Astrocyte of the cerebellum (primary cell): ENCODE measurements at places on chromosomes 2 and 18.

- DNase-seq: peak; percentile 66
Observed at GRCh38 chr18:62281684-62282083, 43.4 kb upstream of the TNFRSF11A start.

- DNase-seq: no peak
Observed at GRCh38 chr2:240423788-240424191, 11.7 kb upstream of the GPC1 start.

GRCh38 chr2:207164006-207164831 is 1.5 kb downstream of the KLF7 start:
- no peak for DNase-seq

GRCh38 chr2:18934886-18935285 is 345.5 kb upstream of the NT5C1B start:
- no peak for DNase-seq

- no peak for DNase-seq
Observed at GRCh38 chr2:37367984-37368383, 23.6 kb downstream of the QPCT start.

DNA sequence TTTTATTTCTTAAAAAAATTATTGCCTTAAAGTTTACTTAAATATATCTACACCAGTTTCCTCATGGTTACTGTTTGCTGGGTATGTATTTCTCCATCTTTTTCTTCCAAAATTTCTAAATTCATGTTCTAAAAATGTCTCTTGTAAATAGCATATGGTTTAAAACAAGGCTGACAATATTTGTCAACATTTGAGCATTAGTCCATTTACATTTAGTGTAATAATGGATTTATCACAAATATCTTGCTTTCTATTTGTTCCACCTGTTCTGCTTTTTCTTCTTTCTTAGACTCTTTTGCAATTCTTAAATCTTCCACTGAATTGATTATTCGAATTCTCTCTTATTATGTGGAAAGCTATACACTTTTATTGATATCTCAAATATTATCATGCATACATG is 87.7 kb upstream of the SMAD7 start:
- DNase-seq: no peak

- peak; percentile 22 for DNase-seq
Observed at GRCh38 chr2:228657807-228658402, 476.4 kb upstream of the SPHKAP start.

GRCh38 chr18:48555465-48555995 is 16.7 kb downstream of the CTIF start:
- no peak for DNase-seq

- DNase-seq: no peak
Observed at GRCh38 chr2:233706720-233707119, 6.0 kb upstream of the UGT1A5 start.

- no peak for DNase-seq
Observed at GRCh38 chr2:178924817-178925216, 117.6 kb upstream of the TTN start.

GRCh38 chr2:54773838-54774237 is 50.4 kb downstream of the EML6 start:
- no peak for DNase-seq

- no peak for DNase-seq
Observed at GRCh38 chr18:7034924-7035323, 82.7 kb downstream of the LAMA1 start.

GRCh38 chr2:29064346-29064715 is 10.0 kb downstream of the PCARE start:
- DNase-seq: no peak

- DNase-seq: no peak
Observed at GRCh38 chr18:11905613-11906012, 2.5 kb downstream of the MPPE1 start.

DNA sequence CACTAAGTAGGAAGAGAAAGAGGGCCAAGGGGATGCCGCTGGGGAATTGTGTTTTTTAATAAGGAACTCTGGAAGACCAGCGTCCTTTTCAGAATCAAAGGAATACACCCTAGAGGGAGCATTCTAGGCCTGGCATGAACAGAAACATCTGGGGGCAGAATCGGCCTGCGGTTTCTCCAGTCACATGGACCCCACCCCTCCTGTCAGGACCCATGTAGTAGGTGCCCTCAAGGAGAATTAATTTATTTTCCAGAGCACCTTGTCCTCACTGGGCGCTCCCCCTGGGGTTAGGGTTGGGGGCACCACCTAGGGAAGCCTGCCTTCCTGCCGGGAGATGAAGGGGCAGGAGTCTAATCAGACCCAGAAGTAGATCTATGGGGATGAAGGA is 44.2 kb downstream of the TMEM37 start:
- no peak for DNase-seq

- no peak for DNase-seq
Observed at GRCh38 chr2:202290970-202291369, 25.4 kb downstream of the NOP58 start.

- no peak for DNase-seq
Observed at GRCh38 chr18:26207937-26208336, 18.3 kb upstream of the TAF4B start.

GRCh38 chr18:63158012-63158631 is 161.4 kb downstream of the BCL2 start:
- no peak for DNase-seq

GRCh38 chr18:52334896-52335295 is 5.1 kb upstream of the DCC start:
- peak; percentile 46 for DNase-seq

DNA sequence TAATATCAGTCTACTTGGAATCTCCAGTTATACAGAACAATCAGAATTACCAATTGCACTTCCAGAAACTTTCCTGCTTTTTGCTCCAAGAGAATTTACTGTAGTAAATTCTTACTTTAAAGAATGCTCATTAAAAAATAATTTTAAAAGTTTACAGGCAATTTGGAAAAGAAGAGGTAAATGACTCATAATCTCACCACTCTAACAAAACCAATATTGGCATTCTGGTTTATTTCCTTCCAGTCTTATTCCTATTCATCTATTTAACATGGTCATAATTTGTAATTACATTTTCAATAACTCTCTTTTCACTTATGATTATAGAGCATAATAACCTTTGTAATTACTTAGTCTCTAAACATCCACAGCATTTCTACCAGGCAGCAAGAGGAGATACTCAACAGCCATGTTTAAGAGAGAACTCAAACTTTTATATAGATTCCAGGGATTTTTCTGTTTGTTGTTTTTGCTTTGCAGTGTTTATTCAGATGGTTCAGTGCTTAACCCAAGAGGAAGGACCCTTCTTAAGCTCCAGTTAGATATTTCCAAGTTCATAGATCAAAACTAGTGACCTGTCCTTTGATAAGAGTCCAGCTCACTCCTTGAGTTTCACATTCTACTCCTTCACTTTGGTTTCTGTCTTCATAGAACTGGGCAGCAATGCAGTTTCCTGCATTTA is 464.7 kb downstream of the TXNL1 start:
- DNase-seq: no peak

- DNase-seq: no peak
Observed at GRCh38 chr2:174608866-174609214, 11.2 kb upstream of the WIPF1 start.

- DNase-seq: peak; percentile 63
Observed at GRCh38 chr2:128178650-128179460, 87.9 kb downstream of the UGGT1 start.

GRCh38 chr2:26616706-26617587 is 24.2 kb downstream of the CIB4 start:
- DNase-seq: no peak

DNA sequence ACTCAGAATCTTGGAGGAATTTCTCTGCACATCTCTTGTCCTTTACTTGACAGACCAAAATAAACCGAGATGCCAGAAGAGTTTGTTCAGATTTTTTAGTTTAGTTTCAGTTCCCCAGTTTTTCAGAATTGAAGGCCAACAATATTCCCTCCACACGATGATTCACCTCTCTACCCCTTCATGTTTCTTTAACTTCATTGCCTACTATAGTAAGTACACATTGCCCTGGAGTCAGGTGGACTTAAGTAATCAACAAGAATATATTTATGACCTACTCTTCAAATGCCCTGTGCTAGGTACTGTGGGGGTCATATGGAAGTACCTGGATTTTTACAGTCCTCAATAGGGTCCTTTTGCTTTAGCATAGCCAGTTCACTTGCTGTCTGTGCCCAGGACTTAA is 79.6 kb upstream of the CTLA4 start:
- DNase-seq: no peak

DNA sequence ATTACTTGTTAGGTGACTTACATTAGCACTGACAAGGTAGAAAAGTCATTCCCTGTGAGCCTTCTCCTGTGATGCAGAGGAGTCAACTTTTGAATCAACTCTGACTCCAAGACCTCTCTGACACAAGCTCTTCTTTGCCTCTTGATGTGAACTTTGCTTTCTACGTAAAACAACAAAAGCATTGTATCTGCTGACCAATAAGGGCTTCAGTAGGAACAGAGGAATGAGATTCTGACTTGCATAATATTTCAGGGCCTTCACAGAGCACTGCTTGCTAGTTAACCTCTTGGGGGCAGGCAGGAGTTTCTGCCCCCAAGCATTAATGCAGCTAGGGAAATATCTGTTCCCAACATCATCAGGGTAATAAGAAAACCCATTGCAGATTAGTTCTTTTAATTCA is 791.5 kb downstream of the BCL11A start:
- no peak for DNase-seq
